ENCODE measurements at places on chromosomes 4 and X.
A peak's percentile ranks its signal among the peaks of the same experiment; 100 is the strongest.

GRCh38 chrX:47129899-47130358 lies 14.6 kb downstream of the NDUFB11 start:
- no peak for DNase-seq

DNA sequence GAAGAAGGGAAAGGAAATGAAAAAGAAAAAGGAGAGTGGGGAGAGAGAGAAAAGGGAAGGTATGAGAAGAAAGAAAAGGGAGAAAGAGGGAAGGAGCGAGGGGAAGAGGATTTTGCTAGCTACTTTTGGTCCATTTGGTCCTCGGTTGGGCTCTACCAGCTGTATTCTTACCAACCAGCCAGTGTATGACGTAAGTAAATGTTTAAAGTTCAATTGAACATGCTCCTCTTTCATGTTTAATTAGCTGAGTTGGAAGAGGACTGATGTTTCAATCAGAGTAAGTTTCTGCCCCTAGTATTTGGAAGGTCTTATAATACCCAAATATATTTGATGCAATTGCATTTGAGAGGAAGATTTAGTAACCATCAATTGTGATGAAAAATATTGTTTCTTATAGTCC lies 424.0 kb upstream of the CXorf51B start:
- DNase-seq: no peak

DNA sequence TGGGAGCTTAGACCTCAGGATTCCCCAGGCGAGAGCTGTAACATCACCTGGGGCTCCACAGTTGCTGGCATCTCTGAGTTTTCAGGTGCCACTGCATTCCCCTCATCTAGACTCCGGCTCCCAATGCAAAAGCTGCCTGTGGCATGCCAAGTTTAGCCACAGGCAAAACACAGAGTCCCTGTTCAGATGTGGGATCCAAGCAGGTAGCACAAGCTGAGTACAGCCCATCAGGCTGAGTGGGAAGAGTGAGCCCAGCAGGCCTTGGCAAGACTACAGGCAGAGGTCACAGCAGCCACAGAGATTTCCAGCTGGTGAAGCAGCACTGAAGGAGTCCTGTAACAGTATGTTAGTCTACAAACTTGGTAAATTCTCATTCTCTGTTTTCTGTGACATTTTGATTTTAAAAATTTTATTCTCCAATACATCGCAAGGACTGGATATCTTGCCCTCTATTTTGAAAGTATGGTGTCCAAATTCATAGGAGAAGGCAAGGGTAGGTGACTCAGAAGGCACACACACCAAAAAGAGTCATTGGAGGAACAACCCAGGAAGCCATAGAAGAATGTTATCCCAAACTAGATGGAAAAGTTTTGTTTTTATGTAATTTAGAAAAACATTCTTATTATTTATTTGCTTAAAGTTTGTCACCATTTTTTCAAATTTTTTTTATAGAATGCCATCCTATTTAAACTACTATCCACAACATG lies 13.6 kb upstream of the CXCL2 start:
- no peak for DNase-seq

GRCh38 chr4:91118597-91118996 lies 991.4 kb downstream of the CCSER1 start:
- DNase-seq: no peak

- DNase-seq: no peak
Measured at GRCh38 chr4:41057467-41057866, 156.9 kb downstream of the APBB2 start.

DNA sequence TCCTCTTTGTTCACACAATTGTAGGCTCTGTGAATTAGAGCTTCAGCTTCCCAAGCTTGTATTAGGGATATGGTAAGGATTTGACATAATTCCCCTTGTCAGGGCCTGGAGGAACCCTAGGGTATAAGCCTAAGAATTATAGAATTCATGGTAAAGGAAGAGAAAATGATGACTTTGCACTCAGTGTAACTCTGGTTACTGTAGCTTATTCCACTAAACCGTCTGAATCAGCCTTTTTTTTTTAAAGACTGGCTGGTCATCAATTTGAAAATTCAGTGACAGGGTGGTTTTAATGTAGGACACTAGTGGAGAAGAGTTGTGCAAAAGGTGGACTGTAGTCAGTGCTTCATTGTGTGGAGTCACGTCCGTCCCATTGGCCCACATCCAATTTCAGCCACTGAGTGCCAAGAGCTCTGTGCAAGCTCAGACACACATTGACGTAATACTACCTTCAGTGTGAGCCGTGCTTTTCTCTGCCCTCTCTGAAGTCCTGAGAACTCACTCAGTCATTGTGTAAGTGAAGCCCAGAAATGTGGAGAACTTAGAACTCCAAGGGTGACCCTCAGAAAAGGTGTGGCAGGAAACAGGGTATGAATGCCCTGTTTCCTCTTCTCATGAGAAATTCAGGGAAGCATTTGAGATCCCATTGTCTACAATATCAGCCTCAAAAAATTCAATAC lies 449.8 kb downstream of the C4orf33 start:
- no peak for DNase-seq

DNA sequence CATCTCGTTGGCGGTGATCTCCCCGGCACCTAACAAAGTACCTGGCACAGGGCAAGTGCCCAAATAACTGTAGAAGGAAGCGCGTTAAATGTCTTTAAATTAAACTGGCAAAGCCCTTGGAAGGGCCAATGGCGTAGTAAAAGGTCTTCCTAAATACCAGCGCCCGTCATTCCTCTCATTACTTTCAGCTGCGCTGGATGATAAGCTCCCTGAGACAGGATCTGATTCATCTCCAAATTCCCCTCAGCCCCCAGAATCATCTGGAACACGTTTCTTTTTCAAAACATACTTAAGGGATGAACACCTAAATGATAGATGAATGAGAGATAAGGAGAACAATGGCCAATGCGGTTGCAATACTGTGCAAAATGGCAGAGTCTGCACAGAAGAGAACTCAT lies 95.1 kb downstream of the AFAP1 start:
- no peak for DNase-seq

DNA sequence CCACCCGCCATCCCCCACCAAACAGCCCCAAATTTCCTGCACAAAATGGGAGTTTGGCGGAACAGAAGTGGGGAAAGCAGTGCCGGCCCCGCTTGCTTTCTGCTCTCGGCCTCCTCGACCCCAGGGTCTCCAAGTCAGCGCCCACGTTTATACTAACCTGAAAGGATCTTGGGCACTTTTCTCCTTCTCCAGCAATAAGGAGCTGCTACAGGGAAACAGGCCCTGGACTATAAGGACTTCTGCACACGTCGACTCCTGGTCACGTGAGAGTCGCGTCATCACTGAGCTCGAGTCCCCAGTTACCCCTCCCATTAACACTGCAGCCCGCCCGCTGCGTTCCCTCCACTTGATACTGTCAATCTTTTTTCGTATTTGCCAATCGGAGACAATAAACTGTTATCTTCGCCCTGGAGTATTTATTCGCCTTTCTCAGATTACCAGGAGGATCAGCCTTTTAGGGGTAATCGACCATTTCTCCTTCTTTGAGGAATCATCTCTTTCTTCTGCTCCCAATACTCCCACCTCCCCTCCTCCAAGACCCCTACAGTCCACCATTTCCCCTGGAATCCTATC lies at the start of gene TCEAL8:
TSS of gene TCEAL8 (minus strand) at position 235 of the 573 bp plus-strand sequence. CDS start 1,176 bp downstream, outside the sequence.
- peak; percentile 23 for DNase-seq

- DNase-seq: no peak
Measured at GRCh38 chr4:16227462-16227868, 1.2 kb upstream of the TAPT1 start.

DNA sequence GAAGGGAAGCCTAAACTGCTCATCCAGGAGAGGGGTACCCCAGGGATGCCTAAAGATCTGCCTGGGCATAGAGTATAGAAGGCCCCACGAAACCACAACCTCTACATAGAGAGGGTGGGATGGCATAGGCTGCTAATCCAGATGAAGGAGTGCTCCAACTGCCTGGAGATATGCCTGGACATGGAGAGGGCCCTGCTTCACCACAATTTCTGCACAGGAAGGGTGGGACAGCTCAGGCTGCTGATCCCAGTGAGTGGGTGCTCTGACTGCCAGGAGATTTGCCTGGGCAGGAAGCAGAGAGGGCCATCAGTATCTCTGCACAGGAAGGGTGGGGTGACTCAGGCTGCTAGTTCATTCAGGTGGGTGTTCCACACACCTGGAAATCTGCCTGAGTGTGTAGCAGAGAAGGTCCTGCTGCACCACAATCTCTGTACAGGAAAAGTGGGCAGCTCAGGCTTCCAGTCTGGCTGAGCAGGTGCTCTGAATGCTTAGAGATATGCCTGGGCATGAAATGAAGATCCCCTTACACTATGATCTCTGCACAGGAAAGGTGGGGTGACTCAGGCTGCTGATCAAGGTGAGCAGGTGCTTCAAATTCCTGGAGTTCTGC lies 61.1 kb downstream of the ZNF518B start:
- DNase-seq: no peak

DNA sequence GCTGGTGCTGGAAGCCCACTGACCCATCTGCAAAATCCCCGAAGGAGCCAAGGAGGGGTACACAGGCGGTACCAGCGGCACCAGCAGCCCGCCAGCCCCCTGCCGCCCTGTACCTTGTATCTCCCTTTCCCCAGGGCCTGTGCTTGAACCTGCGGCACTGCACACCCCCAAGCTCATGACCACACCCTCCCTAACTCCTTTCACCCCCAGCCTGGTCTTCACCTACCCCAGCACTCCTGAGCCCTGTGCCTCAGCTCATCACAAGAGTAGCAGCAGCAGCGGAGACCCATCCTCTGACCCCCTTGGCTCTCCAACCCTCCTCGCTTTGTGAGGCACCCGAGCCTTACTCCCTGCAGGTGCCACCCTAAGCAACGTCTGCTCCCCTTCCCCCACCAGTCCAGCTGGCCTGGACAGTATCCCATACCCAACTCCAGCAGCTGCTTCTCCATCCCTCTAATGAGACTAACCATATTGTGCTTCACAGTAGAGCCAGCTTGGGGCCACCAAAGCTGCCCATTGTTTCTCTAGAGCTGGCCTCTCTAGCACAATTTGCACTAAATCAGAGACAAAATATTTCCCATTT lies 94.9 kb downstream of the LARP1B start:
- DNase-seq: no peak

DNA sequence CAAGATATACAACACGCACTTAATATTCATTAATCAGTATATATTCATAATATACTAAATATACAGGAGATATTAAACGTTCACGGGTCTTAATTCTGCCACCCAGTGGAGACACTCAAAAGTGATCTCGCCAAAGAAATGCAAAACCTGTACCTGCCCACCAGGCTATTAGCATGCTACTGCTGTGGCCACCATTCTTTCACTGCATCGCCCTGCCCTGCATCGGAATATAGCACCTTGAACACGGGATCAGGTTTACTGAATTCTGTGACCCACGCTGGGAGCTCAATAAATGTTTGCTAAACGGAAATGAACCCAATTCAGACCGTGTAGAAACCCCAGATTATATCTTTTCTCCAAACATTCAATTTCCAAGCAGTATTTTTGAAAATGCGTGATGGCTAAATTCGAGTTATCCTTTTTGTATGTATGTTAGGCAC lies 840 bp upstream of the CLCN3 start:
- no peak for DNase-seq

DNA sequence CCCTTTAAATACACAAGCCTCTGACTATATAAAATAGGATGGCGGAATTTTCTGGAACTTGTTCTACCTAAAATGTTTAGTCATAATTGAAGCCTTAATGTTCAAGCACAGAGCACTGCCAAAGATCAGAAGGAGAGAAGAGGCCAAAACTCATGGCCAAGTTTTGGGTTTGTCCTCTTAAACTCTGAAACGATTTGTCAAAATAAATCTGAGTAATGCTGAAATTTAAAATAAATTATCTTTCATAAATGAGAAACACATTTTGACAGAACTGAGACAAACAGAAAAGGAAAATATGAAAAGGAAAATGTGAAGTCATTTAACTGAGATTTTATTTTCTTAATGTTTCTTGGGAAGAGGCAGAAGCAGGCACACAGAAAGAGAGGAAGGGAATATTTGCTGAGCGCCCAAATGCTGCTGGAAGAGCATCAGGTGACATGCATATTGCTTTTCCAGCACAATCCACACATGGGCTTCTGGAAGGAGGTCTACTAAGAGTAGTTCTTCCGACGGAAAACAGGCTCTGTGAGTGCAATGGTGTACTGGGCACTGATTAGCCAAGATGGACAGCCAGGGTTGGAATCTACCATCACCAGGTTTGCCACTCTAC lies 47.4 kb upstream of the ZNF518B start:
- DNase-seq: no peak

- DNase-seq: no peak
Measured at GRCh38 chr4:186942758-186943377, 219.2 kb upstream of the FAT1 start.

- no peak for DNase-seq
Measured at GRCh38 chr4:99310389-99310788, 10.8 kb downstream of the ADH1B start.

DNA sequence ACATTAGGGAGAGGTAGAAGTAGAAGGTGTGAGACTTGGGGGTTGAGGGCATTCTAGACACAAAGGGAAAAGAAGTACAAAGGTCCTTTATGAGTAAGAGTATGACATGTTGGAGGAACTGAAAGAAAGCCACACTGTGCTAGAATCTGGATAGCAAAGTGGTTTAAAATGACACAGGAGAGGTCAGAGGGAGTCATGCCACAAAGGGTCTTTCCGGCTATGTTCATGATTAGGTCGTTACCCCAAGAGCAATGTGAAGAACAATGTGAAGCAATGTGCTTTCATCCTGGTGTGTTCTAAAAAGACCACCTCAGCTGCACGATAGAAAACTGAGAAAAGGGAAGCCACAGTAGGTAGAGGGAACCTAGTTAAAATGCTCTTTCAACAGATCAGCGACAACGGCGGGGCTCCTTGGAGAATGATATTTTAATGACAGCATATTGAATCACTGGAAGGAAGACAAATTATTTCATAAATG lies 29.2 kb downstream of the SMIM14 start:
- DNase-seq: no peak

DNA sequence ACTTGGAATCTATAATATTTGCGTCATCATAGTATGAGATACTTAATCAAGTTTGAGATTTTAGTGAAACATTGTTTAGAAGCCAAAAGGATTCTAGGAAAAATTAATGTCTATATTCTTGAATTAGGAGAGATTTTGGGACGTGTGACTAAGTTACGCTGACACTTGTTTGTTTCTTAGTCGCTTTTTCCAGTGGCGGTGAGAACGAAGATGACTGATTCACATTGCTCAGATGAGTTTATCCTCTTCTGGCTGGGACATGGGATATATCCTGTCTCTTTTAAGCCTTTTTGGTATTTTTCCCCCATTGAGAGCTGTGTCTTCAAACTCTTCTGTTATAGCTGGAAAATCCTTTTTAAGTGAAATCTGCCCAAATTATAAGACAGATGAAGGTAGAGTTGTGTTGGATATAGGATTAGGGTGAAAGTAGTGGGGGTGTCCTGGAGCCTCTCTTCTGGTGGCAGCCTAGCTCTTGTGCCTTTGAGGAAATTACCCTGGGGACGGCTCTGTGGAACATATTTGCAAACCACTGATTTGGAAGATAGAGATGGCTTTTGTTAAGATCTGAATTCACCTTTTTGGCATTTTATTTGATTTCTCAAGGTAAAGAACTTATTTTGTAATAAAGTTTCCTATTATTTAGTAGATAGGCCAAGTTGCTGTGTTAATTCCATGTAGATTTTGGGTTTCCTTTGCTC lies 49.7 kb downstream of the HTT start:
- DNase-seq: no peak

All from activated gamma-delta T cell treated with anti-CD3 and anti-CD28 coated beads, Interleukin-2, amount 50 U/mL, for 16 hours (primary cell).